ENCODE measurements at places on chromosomes 16 and 17. TPM values are rescaled to one million over a fixed set of nuclear protein-coding genes. Genes with fewer than 3 reads are reported as not detected.

PIPOX gene
- total RNA-seq, result 0.58 TPM

COPZ2 gene
- total RNA-seq, result 55.8 TPM

TBC1D26 gene
- total RNA-seq, result 0.22 TPM

ABCA9 gene
- total RNA-seq, result 11.9 TPM

ARL16 gene
- 42.7 TPM for total RNA-seq

PIRT gene
- not detected for total RNA-seq

ADAD2 gene
- 0.24 TPM for total RNA-seq

PPL gene
- 84.9 TPM for total RNA-seq

WNK4 gene
- 0.45 TPM for total RNA-seq

CDH3 gene
- 2.3 TPM for total RNA-seq

SLC52A1 gene
- not detected for total RNA-seq

GRCh38 chr17:499951-500461, 147.4 kb upstream of the RPH3AL start:
- no peak for DNase-seq

- peak; percentile 65 for DNase-seq
Observed at GRCh38 chr16:69150146-69150865, 17.9 kb downstream of the UTP4 start.

DNA sequence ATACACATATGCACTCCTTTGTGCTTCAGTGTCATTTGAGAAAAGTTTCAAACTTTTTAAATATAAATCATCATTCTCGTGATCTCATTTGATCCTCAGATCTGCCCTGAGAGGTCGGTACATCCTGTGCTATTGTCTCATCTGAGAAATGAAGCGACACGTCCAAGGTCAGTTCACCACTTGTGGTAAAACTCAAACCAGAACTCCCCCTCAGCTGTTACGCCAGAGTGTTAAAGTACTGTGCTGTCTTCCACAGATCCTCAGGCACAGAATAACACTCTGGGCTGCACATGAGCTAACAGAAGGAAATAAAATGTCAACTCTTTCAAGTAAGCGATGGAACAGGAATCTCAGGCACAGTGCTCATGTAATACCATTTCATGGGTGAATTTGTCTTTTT, 31.4 kb downstream of the ANKFN1 start:
- DNase-seq, result no peak

DNA sequence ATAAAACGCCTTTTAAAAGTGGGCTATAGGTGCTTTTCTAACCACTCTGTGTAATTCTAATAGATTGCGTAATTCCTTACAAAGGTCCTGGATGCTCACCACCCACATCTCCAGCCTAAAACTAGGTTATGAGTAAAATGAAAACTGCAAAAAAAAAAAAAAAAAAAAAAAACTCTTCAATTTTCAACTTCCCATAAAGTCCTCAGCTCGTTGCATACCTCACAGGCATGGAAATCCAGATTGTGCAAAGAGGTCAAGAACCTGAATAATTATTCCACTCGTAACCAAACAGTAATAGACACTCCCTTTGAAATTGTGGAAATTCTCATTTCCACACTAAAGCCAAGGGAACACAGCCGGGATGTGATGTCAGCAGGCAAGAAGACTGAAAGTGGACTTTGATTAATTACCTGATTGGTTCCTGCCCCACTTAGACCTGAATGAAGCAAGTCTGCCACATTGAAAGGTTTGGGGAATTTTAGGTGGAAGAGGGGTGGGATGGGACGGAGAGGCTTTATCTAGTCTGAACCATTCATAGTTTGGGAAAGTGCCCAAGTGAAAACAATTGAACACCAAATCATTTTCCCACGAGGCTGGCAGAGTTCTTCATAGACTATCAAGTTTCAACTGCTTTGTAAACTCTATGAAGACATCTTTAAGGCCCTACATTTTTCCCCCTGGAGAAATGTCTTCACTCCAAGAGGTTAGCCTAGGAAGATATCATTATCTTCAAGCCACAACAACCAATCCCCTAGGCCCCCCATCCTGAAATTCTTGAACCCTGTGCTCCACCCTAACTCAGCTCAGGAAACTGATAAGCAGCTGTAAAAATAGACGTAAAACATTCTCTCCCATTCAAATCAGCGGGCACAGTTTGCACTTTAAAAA, 49.1 kb upstream of the TANC2 start:
- no peak for DNase-seq

- peak; percentile 49 for DNase-seq
Observed at GRCh38 chr16:88599092-88599733, 29.0 kb downstream of the ZC3H18 start.

DNA sequence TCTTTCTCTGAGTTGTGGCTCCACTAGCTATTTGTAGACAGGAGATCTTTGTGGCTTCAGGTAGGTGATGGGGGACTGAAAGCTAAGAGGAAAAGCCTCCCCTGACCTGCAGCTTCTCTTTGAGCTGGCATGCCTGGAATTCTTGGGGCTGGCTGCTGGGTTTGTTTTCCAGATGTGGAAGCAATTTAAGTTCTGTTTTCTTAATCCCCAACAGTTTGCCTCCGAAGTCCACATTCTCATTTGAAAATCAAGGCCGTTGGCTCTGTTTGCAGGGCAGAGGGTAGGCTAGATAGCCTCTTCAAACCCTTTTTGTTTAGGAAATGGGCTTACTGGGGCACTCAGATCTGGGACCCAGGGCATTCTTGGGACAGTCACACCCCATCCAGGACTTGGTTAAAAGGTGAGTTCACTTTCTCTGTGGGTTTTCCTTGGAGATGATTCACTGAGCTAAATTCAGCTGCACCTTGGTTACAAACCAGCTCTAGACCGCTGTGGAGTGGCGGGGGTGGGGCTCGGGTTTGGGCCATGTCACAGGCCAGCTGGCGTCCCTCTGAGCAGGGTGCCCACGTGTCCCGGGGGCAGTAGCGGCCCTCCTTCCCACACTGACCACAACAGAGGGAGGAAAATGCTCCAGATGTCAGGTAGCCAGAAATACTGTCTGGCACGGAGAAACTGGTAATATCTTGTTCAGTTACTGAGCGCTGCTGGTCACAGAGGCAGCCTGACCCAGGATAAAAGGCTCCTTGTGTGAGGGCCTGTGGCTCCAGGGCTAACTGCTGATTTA, 108.5 kb downstream of the RAB11FIP4 start:
- DNase-seq, result peak; percentile 96

DNA sequence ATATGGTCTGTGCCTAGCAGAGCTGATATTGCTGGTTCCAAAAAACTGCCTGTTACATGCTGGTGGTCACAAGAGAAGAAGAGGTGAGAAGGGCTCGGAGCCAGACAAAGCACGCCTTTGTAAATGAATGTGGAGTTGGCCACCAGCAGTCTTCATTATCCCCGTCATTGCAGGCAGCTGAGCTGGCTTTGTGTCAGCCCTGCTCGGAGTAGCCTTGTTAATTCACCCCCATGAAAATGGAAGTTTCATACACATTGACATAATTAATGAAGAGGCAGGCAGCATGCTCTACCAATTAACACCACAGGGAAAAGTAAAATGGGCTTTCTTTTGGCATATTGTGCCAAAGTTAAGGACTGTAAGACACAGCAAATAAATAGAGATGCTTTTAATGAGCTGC, 113.7 kb upstream of the RBFOX1 start:
- no peak for DNase-seq

GRCh38 chr16:84040823-84041820, 1.5 kb downstream of the SLC38A8 start:
- no peak for DNase-seq

GRCh38 chr16:54275956-54276355, 10.6 kb downstream of the IRX3 start:
- peak; percentile 85 for DNase-seq

GRCh38 chr17:37220607-37220953, 155.2 kb upstream of the C17orf78 start:
- peak; percentile 7 for DNase-seq

GRCh38 chr17:20159406-20160069, 150.4 kb downstream of the SPECC1 start:
- no peak for DNase-seq

DNA sequence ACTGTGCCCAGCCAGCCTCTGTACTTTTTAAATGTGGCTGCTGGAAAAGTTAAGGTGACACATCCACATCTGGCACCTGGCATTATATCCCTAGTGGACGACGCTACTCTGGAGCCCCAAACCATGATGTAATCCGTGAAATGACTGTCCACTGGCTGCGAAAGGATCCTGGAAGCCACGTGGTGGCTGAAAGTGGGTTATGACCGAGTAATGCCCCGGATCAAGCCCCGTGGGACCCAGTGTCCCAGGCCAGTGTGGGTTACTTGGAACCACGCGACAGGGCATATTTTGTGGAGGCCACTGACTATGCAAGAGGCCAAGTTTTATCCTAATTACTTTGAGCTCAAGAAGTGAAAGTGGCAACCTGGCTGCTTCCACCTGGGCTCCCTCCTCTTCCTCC, 79.6 kb downstream of the PGS1 start:
- DNase-seq, result no peak

DNA sequence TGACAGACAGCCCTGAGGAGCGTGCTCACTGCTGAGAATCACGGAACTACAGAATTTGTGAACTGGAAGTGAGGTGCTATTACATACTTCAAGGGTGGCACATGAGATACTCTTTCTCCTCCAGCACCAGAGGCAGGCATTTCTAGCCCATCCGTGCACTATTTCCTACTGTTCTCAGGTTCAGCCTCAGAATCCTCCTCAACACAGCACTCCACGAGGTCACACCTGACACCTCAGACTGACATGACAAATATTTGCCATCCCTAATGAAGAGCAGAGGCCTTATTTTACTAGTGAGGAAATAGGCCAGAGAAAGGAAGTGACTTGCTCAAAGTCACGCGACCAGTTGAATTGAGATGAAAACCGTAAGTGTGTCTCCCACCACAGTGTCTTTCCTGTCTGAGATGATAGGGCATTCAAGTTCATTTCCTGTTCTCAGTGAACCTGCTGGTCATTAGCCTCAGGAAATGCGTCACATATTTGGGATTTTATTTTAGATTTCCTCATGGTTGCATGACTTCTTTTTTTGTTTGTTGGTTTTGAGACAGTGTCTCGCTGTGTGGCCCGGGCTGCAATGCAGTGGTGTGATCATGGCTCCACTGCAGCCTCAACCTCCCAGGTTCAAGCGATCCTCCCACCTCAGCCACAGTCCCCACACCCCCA, 23.6 kb downstream of the SEZ6 start:
- no peak for DNase-seq

DNA sequence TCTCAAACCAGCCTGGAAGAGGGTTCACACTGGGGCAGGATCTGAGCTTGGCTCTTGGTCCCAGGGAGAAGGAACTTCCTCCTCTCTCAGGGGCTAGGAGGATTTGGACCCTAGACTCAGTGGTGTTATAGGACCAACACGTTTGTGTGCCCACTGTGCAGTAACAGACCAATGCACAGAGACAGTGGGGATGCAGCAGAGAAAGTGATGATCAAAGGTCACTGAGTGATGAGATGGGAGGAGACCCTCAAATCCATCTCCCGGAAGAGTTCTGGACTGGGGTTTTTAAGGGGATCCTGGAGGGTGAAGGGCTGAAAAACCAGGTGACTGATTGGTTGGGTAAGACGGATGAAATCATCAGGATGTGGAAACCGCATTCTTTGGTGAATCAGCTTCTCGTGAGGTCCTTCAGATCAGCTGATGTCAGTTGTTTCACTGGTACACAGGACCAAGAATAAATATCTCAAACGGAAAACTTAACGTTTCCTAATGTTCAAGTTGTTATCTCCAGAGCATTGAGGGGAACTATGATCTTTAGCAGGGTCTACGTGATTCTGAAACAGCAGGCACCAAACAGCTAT, 3.3 kb upstream of the VAC14 start:
- DNase-seq, result no peak

- peak; percentile 70 for DNase-seq
Observed at GRCh38 chr17:51351890-51352289, 91.5 kb downstream of the UTP18 start.

DNA sequence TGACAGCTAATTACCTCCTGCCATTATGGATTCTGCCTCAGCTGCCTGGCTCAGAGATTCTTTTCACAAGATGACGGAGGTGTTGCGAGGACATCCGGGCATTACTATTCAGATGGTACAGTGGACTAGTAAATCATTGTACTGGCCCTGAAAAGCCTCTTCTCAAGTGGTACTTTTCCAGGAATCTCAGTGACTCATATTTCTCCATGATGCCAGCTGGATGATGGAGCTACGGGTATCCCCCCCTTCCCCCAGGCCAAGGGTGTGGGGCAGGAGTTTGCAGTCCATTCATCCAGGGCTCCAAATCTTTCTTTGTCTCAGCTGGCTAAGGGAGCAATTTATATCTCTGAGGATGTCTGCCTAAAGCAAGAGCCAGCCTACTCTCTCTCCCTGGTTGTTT, 107.7 kb upstream of the GPR139 start:
- DNase-seq, result no peak

- no peak for DNase-seq
Observed at GRCh38 chr17:79269620-79270019, 195.0 kb downstream of the ENGASE start.

DNA sequence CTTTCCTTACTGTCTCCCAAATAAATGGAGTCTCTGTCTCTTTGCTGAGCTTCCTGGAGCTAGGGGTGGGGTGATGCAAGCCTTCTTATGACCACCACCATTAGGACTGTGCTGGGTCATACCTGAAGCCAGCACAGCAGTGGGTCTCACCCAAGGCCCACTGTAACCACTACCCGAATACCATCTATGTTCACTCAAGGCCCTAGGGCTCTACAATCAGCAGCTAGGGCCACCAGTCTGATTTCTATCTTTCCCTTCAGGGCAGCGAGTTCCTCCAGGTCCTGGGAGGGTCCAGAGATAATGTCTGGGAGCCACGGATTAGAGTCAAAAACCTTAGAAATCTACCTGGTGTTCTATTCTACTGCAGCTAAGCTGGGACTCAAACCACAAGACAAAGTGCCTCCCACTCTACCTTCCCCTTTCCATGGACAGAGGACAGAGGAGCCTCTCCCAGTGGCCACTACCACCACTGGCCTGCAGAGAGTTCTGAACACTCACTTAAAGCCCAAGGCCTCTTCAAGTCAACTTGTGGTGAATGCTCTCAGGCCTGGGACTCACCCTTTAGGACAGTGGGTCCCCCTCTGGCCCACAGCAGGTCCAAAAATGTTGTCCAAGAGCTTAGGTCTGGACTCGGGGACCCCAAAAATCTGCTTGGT, 10.9 kb upstream of the TMEM219 start:
- DNase-seq, result no peak

DNA sequence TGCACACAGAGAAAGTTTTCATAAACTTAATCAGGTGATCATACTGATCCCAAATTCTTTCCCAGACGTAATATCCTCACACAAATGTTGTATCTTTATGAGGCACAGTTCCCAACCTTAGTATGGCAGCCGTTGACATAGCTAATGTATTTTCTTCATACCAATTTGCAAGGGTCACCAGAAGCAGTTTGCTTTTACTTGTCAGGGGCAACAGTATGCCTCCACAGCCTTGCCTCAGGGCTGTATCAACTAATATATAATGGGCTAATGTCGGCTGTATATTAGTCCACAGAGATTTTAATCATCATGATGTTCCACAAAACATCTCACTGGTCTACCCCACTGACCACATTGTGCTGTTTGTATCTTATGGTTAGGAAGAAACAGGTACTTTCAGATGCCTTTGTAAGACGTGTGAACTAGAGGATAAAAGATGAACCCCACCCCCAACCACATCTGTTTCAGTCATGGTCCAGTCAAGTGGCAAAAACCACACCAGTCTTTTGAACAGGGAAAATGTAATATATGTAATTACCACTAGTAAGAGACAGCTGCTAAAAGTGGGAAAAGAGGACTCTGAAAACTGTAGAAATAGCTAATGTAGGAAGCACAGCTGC, 55.2 kb downstream of the GAN start:
- DNase-seq, result no peak

- no peak for DNase-seq
Observed at GRCh38 chr17:16007439-16007838, 7.8 kb downstream of the TTC19 start.

Measured in thyroid gland (tissue), 4 donors.